ENCODE measurements at places on chromosomes 2 and 18.

- no peak for DNase-seq
Measured at GRCh38 chr2:185466915-185467314, 271.7 kb upstream of the FSIP2 start.

GRCh38 chr2:155250800-155251199 lies 552.3 kb downstream of the KCNJ3 start:
- no peak for DNase-seq

GRCh38 chr2:190863946-190864345 lies 16.7 kb upstream of the GLS start:
- no peak for DNase-seq

DNA sequence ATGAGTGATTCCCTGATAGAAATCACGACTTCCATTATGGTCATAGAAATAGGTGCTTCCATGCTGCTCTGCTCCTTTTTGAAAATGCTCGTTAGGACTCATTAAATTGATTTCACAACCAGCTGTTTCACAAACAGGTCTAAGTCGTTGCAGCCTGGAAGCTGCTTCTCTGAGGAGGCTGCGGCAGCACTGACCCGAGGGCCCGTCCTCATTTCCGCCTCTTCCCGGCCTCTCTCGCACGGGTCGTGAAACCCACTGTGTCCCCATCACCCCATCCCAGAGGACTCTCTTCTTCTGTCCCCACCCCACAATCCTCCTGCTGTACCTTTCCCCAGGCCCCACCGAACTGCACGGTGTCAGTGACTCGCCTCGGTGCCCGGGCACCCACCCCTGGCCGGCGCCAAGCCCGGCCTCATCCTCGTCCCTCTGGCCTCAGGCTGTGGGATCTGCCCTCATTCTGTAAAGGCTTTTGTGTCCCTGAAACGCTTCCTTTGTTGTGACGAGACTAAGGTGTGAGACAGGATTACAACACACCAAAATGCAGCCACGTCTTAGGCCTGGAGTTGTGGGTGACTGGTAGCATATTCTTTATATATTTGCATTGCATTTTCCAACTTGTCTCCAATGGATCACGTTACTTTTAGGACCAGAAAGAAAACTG lies 112.7 kb upstream of the CTDP1 start:
- no peak for DNase-seq

- DNase-seq: no peak
Measured at GRCh38 chr2:143906850-143907249, 613.1 kb downstream of the ZEB2 start.

DNA sequence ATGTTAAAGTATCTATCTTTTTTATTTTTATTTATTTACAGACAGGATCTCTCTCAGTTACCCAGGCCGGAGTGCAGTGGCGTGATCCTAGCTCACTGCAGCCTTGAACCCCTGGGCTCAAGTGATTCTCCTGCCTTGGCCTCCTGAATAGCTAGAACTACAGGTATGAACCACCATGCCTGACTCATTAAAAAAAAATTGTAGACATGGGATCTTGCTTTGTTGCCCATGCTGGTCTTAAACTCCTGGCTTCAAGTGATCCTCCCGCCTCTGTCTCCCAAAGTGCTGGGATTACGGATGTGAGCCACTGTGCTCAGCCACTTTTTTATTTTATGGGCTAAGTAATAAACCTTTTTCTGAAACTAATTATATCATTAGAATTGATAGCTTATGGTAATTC lies 7.1 kb downstream of the MFSD6 start:
- DNase-seq: no peak

DNA sequence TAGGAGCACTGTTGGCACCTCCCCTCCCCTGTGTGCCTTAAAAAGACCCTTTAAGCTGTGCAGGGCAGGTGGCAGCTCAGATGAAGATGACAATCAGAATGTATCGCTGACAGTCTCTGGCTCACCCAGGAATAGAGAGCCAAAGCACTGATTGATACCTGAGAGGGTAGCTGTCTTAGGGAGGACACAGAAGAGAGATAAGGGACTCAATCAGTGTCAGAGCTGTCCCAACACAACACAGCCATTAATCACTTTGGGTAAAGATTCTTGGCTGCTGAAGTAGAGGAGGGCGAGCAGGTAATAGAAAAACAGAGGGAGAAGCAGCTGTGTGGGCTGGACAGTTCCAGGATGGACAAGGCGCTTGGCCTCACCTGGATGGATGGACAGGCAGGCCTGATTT lies 124.9 kb downstream of the NRP2 start:
- no peak for DNase-seq

DNA sequence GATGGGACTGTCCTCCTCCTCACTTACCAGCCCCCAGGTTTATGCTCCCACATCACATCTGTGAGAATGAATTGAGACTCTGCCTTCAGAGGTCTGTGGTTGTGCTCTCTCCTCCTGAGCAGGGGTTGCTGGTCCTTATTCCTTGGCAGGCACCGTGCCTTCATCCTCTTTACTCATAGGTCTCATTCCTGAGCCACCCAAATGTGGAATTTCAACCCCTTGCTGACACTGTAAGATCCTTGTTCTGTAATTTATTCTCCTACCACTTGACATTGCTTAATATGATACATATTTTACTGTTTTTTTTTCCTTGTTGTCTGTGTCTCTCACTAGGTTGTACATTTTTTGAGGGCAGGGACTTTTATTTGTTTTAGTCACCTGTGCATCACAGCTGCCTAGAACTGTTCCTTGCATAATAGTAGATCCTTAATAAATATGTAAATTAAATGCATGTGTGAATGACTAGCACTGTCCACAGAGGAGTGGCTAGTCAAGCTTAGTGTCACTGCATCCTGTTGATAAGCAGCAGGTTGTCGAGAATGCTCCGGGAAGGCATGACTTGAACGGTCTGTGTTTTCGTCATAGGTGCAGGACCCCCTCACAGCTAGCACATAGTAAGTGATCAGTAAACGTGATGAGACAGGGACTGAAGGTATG lies 180.6 kb downstream of the ZNF407 start:
- no peak for DNase-seq

GRCh38 chr2:150802635-150803034 lies 315.2 kb upstream of the RND3 start:
- no peak for DNase-seq

- DNase-seq: no peak
Measured at GRCh38 chr18:21955757-21956652, 213.4 kb upstream of the GATA6 start.

DNA sequence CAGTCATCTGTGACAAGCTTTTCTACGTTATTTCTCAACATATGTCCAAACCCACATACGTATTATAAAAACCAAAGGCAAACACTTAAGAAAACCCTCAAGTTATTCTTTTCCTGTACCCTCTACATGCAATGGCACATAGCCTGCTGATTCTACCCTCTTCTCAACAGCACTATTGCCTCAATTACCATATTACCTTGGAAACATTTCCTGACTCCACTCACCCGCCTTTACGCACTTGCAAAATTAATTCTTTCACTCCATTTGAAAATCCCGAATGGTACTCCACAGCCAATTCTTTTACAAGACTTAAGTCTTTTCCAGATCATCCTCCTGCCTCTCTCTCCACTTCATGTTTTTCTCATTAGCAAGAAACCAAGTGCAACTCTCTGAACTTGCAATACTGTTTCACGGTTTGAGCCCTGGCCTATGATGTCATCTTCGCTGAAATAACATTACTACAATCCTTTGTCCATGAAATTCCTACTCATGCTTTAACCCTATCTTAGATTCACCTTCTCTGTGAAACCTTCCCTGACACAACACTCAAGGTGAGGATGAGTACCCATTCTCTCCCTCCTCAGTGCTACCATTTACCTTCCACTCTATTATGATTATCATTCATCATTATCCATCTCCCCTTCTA lies 29.0 kb downstream of the SESTD1 start:
- no peak for DNase-seq

GRCh38 chr2:222627764-222628163 lies 28.1 kb downstream of the FARSB start:
- DNase-seq: no peak
